ENCODE measurements at places on chromosomes 12 and 14.

- DNase-seq = no peak
These were observed 6.7 kb upstream of the C12orf50 start for GRCh38 chr12:88035907-88036289.

- no peak for DNase-seq
These were observed 42.8 kb downstream of the ZNF664 start for GRCh38 chr12:124015494-124016461.

DNA sequence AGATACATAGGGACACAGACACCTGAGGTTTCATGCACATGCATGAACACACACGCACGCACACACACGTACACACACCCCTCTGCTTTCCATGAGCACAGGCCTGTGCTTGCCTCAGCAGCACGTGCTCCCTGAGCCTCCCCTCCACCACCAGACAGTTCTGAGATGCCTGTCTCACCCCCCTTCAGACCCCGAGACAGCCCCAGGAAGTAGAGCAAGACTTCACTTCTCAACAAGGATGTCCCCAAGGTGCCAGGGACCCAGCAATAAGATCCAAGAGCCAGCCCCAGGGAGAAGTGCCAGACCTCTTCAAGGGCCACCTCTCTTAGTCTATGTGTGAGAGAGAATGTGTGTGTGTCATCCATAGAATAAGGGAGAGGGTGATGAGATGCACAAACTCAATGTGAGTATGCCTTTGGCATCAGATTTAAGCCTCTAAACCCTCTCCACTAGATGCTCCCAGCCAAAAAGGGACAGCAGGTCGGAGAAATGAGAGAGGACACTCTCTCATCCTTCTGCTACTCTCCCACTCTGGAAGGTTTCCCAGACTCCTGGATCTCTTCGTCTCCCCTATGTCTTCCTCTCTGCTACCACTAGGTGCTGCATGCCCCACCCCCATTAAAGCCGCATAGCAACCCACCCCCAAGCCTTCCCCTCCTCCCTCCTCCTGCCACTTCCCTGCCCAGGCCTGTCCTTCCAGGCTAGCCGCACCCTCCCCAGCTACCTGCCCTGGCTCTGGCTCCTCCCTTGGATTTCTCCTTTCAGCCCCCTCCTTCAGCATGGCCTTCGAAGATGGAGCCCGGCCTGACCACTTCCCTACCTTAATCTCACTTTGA, 7.7 kb downstream of the RARG start:
- no peak for DNase-seq

DNA sequence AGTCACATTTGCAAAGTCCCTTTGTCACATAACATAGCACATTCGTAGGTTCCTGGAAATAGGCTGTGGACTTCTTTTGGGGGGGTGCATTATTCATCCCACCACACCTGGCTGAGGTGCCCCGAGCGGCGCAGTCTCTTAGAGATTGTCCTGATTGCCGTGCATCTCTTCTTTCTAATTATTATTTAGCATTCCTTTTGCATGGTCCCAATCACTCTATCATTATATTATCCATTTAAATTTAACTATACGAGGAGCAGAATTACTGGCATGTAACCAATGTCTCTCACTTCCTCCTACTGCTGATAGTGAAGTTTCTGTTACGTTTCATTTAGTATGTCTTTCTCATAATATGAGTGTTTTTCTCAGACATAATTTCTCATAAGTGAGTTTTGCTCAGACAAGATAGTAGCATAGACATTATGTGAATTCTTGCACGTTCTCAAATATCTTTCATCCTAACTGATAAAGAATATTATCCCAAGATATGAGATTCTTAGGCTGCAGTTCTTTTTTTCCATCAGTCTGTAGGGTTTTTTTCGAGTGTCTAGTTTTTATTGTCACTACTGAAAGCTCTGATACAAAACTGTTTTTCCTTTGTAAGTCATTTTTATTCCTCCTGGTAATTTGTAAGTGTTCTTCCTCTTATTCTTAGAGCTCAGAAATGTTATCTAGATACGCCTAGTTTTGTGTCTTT, 444.3 kb downstream of the NELL2 start:
- DNase-seq = peak; percentile 56

DNA sequence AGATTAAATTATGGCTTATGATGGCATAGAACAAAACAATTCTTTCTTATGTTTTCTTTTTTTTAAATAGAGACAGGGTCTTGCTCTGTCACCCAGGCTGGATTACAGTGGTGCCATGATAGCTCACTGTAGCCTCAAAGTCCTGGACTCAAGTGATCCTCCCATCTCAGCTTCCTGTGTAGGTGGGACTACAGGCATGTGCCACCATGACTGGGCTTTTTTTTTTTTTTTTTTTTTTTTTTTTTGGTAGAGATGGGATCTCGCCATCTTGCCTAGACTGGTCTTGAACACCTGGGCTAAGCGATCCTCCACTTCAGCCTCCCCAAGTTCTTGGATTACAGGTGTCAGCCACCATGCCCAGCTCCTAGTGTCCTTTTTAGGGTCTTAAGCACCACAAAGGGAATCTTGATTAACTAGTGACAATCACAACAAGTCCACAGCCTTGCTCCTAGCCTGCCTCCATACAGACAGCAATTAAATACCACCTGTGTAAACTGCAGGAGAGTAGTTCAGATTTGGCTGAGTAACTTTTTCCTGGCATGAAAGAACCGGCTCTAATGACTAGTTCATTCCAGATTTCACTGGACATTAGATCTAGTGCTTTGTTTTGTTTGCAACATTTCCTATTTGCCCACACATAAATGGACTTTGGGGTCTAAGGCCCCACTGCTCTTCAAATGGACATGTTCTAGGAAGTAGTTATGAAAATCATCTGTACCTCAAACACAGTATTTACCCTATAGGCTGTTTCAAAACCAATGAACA, 61.6 kb downstream of the SH2B3 start:
- no peak for DNase-seq

GRCh38 chr12:72716221-72716620, 444.1 kb downstream of the TRHDE start:
- DNase-seq = no peak

DNA sequence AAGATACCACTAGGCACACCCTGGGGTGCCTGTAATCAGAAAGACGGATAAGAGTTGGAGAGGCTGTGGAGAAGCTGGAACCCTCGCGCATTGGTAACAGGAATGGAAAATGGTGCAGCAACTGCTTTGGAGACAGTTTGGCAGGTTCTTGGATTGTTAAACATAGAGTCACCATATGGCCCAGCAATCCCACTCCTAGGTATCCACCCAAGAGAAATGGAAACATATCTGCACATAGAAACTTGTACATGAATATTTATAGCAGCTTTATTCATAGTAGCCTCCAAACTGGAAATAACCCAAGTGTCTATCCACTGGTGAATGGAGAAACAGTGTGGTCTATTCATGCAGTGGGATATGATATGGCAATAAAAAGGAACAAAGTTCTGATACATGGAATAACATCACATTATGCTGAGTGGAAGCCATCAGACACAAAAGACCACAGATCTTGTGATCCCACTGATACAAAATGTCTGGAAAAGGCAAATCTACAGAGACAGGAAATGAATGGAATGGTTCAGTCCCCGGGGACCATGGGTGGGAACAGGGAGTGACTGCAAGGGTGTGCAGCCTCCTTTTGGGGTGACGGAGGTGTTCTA, 45.4 kb downstream of the JAG2 start:
- no peak for DNase-seq

DNA sequence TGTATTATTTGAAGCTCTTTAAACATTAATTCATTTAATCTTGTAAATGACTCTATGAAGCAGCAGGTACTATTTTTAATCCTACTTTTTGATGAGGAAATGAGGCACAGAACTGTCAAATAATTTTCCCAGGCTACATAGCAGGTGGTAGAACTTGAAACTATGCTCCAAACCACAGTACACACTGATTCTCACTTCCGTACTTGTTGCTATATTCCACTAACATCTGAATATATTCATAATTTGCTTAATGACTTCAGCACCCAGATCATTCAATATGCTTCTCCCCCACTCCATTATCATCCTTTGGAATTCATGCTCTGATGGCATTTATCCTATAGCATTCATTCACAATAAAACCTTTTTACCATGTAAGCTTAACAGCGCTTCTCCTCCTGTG, 4.9 kb downstream of the ERGIC2 start:
- DNase-seq = no peak

DNA sequence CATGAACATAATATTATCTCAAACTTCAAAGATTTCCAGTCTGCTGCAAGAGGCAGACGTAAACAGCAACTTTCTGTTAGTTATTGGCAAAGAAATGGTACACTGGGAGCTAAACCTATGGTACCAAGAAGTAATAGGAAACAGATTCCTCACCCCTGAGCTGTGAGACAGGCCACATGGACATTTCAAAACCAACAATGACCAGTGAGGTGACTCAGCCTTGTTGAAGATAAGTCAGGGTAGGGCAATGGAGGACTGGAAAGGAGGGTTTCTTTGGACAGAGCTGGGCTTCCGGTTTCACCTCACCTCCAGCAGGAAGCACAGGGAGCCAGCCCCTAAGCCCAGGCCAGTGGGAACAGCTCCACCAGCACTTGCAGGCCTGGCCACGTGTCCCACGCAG, 1320.5 kb downstream of the AACS start:
- no peak for DNase-seq

DNA sequence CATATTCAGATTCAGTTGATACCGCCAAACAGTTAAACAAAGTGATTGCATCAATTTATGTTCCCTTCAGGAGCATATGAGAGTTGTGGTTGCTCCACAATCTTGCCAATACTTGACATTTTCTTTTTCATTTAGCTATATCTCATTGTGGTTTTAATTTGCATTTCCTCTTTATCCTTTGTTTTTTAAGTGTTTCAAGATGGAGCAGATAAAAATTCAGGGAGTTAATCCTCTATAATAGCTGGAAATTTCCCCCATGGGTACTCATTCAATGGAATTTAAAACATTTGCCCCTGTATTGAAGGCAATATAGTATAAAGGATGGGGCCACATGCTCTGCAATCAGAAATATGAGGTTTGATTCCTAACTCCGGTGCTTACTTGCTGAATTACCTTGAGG, 1.1 kb upstream of the EXD2 start:
- DNase-seq = no peak

DNA sequence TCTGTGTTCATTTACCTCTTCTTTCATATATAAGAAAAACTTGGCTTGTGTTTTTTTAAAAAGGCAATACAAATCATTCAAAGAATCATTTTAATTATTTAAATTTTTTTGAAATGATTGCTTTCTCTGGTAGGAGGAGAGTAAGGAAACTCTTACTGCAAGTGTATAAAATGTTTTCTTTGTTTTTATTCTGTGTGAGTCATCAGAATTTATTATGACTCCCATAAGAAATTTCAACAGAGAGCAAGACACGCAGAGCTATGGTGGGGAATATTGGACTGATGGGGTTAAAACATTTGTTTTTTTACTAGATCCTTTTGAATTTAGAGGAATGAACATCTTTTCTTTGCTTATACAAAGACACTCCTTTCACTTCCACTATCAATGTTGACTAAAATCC, 119.1 kb upstream of the ATXN7L3B start:
- DNase-seq = no peak

- DNase-seq = no peak
These were observed 151.4 kb upstream of the NUDT4 start for GRCh38 chr12:93226361-93226760.

DNA sequence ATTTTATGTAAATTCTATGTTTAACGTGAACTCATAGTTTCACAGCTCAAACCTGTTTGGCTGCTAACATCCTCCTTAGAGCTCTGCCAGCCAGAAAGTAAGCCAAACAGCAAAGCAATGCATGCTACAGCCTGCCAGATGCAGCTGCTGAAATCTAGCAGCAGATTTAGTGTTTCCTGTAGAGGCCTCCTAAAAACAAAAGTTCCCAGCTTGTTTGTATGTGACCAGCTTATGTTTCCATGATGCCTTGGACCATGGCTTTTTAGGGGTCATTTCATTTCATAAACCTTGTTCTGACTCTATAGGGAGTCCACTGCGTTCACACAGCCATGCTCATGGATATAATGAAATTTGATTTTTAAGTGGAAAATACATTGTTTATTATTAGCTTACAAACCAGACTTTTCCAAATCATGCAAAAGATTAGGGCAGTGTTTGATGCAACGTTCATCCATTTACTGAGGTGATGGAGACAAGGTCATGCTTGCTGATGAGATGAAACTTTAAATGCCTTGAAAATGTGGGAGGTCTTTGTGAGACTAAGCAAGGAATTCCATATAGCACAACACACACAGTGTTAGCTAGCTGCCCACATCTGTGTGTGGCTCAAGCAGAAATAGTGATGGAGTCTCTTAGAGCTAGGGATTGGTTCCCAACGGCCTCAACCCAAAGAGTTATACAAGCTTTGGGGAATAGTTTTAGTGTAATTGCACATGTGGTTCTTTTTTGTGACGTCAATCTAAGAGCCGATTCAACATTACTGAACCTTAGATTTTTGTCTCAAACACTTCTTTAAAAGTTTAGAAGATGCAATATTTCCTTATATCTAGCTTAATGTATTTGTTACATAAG, 157.5 kb upstream of the LRIG3 start:
- no peak for DNase-seq

DNA sequence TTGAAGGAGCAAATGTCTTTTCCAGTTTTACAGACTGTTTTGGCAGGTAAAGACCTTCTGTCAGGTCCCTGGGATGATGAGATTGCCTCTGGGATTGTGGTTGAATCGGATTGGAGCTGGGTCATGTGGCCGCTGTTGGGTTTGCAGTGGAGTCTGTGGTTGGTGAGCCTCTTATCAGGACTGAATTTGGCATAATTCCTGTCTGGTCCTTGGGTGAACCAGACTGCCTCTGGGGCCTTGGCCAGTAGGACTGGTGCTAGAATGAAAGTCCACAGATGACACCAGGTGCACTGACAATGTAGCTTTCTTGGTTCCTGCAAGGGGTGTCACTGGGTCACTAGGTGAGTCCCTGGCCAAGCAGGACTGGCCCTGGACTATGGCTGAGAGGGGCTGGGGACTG, 155.3 kb downstream of the TPH2 start:
- DNase-seq = no peak

DNA sequence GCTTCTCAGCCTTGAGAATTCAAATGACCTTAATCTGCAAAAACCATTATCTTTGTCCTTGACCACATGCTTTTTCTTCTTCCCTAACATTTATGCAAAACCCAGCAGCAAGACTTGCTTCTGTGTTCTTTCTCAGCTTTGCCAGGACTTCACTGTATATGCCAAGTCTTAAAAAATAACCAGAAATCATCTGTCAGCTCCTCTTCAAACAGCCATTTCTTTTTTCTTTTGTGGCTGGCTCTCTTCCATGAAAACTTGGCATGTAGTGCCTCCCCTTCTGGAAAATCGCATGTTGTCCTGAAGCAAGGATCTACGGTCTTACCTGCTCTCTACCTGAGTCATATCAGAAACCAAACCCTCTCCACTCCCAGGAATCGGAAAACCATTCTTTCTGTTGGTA, 364.9 kb downstream of the RPS29 start:
- DNase-seq = no peak

- DNase-seq = no peak
These were observed 26.2 kb downstream of the PRKAB1 start for GRCh38 chr12:119694111-119694510.

All from GM12878 (cell line).